ENCODE measurements at places on chromosomes 16 and 17. TPM values are rescaled to one million over a fixed set of nuclear protein-coding genes. Genes with fewer than 3 reads are reported as not detected.

CDH1 gene
- total RNA-seq: 1.4 TPM

DNA sequence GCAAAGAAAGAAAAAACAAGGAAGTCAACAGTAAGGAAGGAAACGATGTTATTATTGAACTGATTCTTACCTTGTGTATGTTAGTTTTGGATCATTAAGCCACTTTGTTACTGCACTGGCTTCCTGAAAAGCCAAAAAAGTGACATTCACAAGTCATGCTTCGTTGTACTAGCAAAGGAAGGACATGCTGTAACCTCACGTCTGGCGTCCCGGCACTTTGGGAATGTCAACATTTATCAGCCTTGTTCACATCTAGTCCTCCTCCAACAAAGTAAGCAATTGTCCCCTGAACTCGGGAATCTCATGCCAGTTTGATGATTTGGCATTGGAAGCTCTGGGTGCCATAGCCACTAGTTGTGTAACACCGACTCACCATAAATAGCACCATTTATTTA lies 731 bp upstream of the MKS1 start:
- DNase-seq: no peak

DNA sequence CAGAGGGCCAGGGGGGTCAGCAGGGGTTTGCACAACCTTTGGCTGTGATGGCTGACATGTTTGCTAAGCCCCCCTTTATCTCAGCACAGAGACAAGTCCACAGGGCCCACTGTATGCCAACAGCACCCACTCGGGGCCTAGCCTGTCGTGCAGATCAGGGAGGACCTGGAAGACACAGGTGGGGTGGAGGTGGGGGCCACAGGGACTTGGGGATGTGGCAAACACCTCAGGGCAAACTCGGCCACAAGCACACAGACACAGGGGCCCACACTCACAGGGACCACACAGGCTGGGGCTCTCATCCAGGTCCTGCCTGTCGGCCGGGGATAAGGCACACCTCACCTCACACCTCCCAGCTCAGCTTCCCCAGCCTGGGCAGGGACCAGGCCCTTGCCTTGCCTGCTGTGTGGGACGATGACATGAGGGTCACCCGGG lies 87.9 kb downstream of the C16orf78 start:
- DNase-seq: no peak

DNA sequence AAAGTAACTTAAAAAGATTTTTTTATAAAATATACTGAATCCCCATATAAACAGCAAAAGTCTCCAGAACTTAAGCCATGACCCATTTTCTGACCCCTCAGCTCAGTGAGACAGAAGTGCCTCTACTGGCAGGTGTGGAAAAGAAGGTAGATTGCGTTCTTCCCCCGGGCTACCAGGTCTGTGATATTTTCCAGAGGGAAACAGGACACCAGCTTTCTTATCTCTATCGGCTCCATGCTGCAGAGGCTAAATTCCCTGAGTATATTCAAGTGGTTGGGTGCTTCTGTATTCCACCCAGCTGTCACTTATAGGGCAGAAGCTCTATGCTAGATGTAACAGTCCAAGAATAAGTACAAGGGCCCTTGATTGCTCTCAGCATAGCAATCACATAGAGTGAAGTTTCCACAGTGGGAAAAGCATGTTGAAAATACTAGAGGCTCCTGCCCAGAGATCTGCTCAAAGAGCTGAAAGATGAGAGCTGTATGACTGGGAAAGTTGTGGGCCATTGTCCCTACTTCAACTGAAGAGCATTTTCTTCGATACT lies 687.3 kb downstream of the CDH11 start:
- peak; percentile 82 for DNase-seq

GP1BA gene
- total RNA-seq: not detected

DNA sequence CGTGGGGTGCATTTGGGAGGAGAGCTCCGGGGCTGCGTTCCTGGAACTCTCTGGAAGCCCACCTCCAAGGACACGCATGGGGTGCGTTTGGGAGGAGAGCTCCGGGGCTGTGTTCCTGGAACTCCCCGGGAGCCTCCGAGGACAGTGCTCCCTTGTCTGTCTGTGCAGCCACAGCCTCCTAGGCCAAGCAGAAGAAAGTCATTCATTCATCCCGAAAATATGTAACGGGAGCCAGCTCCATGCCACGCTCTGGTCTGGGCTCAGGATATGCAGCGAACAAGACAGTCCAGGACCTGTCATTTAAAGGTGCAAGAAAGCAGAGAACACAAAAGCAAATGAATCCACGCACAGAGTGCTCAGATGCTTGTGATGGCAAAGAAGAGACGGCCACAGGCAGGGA lies 7.9 kb downstream of the ENPP7 start:
- DNase-seq: no peak

- no peak for DNase-seq
Measured at GRCh38 chr17:49564638-49565037, 11.0 kb upstream of the NXPH3 start.

GRCh38 chr17:10266296-10266876 lies 68.0 kb upstream of the GAS7 start:
- no peak for DNase-seq

DNA sequence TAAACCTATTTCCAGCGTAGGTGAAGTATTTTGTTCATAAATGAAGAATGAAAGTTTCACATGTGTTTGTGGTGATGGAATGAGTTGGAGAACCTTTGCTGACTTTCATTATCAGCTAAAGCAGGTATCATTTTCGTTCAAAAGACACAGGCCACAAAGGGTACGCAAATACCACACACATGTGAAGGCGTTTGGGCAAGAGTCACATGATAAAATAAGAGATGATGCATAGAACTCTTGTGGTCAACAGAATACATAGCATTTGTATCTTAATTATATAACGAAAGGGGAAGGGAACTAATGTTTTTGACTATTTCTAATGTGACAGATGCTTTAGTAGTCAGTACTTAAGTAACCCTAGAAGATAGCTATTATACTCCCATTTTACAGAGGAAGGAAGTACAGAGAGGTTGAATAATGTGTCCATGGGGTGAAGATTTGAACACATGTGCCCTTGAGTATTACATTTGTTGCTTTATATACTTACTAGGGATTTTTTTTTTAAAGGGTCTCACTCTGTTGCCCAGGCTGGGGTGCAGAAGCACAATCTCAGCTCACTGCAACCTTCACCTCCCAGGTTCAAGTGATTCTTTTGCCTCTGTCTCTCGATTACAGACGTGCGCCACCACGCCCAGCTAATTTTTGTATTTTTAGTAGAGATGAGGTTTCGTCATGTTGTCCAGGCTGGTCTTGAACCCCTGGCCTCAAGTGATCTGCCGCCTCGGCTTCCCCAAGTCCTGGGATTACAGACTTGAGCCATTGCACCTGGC lies 4.8 kb downstream of the RPA1 start:
- no peak for DNase-seq

CA10 gene
- not detected for total RNA-seq

RPL23 gene
- 2,692 TPM for total RNA-seq

DBF4B gene
- 26.8 TPM for total RNA-seq

OR4D1 gene
- not detected for total RNA-seq

SLC22A31 gene
- total RNA-seq: 3.1 TPM

SLC35G3 gene
- not detected for total RNA-seq

GRCh38 chr17:61312406-61313295 lies 87.0 kb upstream of the TBX2 start:
- DNase-seq: no peak

- no peak for DNase-seq
Measured at GRCh38 chr17:10120749-10121148, 77.7 kb downstream of the GAS7 start.

DNA sequence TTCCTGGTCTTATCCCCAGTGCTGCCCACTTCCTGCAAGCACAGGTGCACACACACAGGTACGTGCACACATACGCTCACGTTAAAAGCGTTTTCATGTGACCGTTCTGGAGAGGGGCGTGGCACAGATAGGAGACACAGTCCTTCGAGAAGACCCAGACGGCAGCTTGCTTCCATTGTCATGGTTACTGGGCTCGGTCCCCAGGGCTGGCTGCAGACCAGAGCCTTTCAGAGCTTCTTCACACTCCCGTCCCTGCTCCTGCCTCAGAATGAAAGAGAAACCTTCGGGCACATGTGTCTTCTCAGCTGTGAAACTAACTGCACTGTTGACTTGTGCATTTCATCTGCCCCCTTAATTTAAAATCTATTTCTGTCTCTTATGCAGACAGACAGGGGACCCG lies 154.2 kb downstream of the PITPNC1 start:
- no peak for DNase-seq

- DNase-seq: peak; percentile 92
Measured at GRCh38 chr16:48535831-48536613, 74.0 kb downstream of the N4BP1 start.

DNA sequence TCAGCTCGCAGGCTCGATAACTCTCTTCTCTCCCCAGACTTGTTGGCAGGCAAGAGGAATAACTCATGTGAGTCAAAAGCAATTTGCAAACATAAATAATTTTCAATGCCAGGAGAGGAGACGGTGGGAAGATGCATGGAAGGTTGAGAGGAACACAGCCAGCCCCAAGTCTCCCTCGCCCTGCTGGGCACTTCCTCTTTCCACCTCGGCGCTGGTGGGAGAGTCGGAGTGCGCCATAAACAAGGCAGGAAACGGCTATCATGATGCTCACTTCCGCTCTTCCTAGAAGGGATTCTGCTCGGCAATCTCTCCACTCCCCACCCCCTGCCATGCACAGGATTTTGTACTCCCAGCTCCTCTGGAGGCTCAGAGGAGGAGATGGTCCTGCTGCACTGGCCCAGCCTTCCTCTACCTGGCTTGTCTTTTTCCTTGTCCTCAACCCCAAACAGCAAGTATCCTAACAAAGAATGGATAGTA lies 13.0 kb downstream of the CBX4 start:
- no peak for DNase-seq

- DNase-seq: no peak
Measured at GRCh38 chr16:57676553-57677085, 8.5 kb downstream of the ADGRG3 start.

- no peak for DNase-seq
Measured at GRCh38 chr17:14737984-14738651, 437.2 kb downstream of the HS3ST3B1 start.

GRCh38 chr17:199806-200545 lies 18.5 kb upstream of the DOC2B start:
- DNase-seq: no peak

GRCh38 chr16:69323415-69323814 lies 7.0 kb downstream of the PDF start:
- DNase-seq: no peak

KRT12 gene
- total RNA-seq: not detected

DNA sequence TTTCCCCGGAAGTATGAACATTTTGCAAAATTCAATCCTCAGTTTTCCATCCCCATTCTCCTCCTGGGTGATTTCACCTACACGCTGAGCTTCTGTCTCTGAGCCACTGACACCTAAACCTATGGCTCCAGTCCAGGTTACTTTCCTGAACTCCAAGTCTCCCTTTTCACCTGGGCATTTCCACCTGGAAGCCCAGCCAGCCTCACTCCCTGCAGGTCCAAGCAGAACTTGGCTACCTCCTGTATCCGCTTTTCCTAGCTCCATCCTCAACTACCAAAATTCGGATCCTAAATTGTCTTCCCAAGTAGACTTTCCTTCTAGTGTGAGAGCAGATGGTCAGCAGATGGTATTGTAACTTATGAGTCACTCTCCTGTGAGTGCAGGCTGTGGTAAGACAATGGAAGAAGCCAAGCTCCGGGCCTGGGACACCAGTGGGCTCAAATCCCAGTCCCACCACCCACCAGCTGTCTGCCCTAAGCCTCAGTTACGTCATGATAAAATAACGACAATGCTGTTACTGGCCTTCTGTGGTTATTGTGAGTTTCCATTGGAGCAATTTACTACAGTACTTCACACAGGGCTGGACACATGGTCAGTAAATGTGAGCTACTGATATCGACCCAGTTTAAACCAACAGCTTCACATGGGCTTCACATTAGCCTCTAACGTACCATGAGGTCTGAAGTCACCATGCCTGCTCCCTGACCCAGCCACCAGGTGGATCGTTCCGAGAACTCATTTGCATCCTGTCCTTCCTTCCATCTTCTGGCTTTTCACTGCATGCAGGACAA lies 33.3 kb downstream of the PECAM1 start:
- DNase-seq: peak; percentile 99

All from cardiac muscle cell (in vitro differentiated cells and primary cell).